Right renal pelvis (tissue), 4 donors: ENCODE measurements at places on chromosomes 3 and 15. TPM values are rescaled to one million over a fixed set of nuclear protein-coding genes. Genes with fewer than 3 reads are reported as not detected.

Gene SLC22A13
- 4.1 TPM for polyA plus RNA-seq

Gene SYNPR
- polyA plus RNA-seq = 0.10 TPM

DNA sequence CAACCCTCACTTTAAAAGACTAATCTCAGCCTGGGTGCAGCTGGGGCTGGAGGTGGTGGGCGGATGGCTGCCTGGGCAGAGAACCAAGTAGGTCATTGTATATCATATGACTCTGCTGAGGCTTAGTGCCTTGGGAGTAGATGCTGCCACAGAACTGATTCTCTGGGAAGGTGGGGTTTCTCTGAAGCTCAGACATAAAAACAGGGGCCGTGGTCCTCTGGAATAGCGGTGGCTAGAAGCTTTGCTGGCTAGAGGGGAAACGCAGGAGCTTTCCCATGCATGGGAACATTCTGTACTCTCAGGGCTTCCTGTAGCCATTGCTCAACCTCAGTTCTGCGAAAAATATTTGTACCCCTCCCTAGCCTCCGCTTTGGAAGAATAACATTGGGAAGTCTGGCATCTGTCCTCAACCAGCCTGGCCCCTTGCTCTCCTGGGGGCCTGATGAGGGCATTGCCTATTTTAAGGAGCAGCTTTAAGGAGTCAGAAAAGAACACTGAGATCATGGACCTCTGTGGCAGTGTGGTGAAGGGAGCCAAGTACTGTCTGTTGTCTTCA is 14.7 kb downstream of the TIMP4 start:
- no peak for DNase-seq

DNA sequence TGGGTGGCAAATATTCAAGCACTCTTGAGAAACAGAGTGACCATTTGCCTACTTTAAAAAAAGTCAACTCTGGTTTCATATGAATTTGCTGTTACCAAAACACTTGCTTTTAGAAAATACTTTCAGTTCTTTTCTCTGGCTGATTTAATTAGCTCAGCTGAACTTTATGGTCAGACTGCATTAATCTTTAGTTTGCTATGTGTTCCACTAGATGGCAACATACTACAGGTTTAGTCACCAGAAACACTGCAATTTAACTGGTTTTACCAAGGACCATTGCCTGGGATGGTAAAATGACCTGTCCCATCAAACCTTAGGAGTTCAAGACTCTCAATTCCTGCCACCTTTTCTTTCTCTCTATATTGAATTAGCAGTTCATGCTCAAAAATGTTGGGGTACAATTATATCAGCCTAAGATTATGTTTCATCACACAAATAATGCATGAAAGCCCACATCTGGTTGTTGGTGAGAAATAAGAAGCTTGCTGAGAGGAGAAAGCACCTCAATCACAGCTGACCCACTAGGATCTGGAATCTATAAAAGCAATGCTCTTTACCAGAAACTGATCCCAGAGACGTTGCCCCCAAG is 14.2 kb downstream of the EIF4E3 start:
- no peak for DNase-seq

DNA sequence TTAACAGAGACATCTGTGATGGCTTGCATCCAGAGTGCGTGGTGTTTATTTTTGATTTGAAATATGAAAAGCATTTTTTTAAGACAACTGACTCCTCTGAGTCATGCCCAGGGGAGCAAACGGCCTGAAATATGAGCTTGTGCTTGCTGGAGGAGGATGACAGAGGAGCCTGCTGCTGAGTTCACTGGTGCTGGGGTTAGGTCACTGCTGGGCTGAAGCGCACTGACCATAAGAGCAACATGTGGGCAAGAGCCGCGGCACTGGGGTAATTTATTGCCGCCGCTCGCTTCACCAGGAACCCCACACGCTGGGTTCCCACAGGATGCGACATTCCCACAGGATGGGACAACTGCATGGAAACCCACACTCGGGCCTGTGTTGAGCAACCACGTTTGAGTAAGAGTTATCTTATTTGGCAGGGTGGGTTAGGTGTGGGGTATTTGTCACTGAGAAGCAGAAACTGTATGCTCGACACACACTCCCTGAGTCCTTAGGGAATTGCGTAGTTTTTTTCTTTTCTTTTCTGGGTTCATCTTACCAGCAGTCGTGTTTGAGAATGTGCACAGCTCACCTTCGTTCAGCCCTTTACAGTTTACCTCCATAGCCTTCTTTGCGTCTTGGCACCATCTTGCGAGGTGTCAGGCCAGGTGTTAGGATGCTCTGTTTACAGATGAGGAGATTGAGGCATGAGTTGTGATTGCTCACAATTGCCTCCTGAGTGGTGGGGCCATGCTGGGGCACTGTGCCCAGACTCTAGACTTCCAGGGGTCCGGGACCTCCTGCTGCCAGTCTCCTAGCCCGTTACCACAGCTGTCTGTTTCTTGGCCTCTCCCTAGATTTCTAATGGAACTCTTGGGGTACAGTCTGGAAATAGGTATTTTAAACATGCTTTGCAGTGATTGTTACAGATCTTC is 60.4 kb downstream of the SMAD3 start:
- no peak for DNase-seq

DNA sequence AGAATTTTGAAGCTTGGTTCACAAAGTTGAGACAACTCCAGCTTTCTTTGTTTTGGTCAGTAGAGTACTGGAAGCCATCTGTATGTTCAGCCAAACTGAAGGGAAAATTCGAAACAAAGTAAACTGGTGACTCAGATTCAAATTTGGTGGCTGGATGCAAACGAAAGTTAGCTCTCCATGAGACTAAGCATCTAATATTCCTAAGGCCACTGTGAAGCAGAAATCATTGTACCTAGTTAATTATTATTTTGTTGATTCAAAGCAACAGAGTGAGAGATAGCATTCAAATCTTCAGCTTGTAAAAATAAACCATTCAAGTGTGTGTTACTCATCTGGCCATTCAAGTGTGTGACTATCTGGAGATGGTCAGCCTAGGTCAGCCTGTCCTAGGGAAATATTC is 42.1 kb downstream of the NR2F2 start:
- DNase-seq = no peak

DNA sequence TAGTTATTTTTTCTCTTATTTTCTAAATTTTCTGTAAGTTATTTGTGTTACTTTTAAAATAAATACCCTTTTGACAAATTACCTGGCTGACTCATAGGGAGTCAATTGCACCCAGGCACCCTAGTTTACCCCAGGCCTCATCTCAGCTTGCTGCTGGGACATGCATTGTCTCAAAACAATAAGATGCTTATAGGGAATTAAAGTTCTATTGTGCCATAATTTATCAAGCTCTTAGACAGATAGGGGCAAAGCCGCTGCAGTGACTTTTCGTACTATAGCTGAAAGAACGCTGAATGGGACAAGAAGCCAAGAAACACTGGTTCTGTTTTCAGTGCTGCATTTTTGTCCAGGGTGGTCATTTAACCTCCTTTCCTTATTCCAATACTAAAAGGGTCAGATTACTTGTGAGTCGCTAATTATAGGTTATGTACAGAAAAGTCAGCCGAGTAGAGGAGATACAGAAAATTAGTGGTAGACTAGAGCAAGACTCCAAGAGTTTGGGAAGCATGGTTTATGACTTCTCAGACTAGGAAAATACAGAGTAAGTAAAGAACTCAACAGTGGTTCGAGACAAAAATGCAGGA is 50.3 kb downstream of the EXD1 start:
- DNase-seq = no peak

GRCh38 chr15:23566071-23566554 is 639 bp downstream of the MKRN3 start:
- no peak for DNase-seq

- DNase-seq = no peak
Measured at GRCh38 chr3:45871780-45872179, 14.6 kb upstream of the CCR9 start.

GRCh38 chr3:175512700-175513099 is 653.6 kb downstream of the NAALADL2 start:
- no peak for DNase-seq

- no peak for DNase-seq
Measured at GRCh38 chr3:42683875-42684598, 1.3 kb upstream of the KLHL40 start.

- no peak for DNase-seq
Measured at GRCh38 chr3:42019144-42019952, 57.4 kb upstream of the ULK4 start.

GRCh38 chr15:78879517-78880241 is 7.0 kb downstream of the MORF4L1 start:
- DNase-seq = no peak

GRCh38 chr15:50893976-50894375 is 14.5 kb upstream of the AP4E1 start:
- DNase-seq = no peak

- no peak for DNase-seq
Measured at GRCh38 chr3:54720604-54721003, 207.3 kb downstream of the LRTM1 start.
